ENCODE measurements at places on chromosomes 3 and 15.
A peak's percentile ranks its signal among the peaks of the same experiment; 100 is the strongest.

DNA sequence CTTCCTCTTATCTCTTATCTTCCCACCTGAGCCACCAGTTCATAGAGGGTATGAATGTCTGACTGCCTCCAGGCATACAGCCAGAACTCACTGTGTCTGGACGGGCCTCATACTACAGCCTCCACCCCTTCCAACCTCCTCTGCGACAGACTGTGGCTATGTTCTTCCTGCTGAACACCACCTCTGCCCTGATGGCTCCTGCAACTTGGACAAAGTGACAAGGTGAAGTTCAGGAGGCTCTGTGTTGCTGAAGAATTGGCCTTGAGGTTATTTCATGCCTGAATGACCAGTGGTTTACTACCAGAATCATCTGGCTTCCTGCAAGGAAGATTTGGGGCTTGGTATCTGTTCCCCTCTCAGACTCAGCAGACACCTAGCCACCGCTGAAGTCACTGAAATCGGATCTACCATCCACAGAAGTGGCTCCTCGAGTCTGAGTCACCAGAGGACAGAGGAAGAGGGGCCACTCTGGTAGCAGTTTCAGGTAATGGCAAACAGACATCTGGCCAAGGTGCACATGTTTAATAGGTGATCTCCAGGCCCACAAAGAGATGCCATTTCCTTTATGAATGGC lies 14.2 kb upstream of the ULK3 start:
- DNase-seq = no peak

DNA sequence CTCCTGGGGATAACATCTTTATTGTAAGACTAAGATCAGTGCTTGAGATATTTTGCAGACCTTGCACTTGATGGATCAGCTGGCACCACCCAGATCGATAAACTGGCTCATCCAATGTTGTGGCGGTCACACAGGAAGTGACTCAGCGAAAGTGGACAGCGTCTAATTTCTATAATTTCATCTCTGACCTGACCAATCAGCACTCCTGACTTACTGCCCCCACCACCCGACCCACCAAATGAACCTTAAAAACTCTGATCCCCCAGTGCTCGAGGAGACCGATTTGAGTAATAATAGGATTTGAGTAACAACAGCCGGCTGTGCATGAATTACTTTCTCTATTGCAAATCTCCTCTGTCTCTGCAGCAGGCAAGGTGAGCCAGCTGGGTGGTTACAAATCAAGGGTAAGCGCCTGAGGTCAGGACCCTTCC lies 62.7 kb upstream of the RNU6-1 start:
- DNase-seq = no peak

DNA sequence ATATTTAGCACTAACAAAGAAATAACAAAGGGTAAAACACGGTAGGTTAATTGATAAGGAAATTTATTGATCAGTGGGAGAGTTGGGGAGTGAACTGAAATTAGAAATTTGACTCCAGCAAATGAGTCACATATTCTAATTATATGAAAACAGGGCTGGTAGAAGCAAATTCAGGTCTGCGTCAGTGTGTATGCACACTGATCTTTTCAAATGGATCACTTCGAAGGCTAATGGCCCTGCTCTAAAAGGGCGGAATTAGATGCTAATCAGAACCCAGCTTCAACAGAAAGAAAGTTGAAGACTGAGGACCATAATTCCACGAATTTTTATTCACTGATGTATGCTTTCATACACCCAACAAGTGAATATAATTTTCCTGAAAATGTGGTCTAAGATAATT lies 762.4 kb upstream of the DPPA4 start:
- no peak for DNase-seq

GRCh38 chr3:74636981-74637380 lies 22.5 kb upstream of the CNTN3 start:
- no peak for DNase-seq

DNA sequence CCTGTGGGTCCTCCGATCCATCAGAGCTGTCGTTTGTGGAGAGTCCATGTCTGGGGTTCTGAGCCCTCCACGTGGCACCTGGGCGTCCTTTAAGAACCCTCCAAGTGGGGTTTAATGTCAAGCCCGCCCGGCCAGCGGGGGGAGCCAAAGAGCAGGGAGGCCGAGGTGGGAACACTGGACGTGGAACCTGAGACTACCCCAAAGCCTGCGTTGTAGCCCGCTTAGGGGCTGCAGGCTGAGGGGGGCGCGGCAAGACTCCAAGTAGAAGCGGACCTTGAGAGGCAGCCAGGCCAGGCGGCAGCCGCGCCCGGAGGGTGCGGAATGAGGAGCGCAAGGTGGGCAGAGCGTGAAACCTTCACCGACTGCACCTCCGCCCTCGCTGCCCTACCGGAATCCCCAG lies 126.2 kb upstream of the ATP10A start:
- DNase-seq = no peak

- no peak for DNase-seq
These were observed 50.8 kb downstream of the GPR176 start for GRCh38 chr15:39869254-39869653.

DNA sequence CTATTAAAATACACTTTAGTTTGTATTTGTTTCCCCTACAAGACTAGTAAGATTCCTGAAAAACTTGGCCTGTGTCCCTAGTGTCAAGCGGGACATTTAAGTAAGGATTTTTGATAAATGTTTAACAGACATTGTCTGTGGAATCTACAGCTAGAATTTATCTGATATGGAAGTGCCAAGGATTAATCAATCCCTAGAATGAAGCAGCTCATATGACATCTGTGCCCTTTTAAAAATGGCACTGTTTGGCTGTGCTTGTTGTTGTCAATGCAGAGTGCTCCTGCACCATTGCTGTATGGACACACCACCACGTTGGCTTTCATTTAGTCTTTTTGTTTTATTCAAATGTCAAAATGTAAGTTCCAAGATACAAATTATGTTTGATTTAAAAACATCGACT lies 14.3 kb upstream of the PDCD7 start:
- no peak for DNase-seq

- DNase-seq = no peak
These were observed 130.9 kb upstream of the IQSEC1 start for GRCh38 chr3:13204177-13204581.

DNA sequence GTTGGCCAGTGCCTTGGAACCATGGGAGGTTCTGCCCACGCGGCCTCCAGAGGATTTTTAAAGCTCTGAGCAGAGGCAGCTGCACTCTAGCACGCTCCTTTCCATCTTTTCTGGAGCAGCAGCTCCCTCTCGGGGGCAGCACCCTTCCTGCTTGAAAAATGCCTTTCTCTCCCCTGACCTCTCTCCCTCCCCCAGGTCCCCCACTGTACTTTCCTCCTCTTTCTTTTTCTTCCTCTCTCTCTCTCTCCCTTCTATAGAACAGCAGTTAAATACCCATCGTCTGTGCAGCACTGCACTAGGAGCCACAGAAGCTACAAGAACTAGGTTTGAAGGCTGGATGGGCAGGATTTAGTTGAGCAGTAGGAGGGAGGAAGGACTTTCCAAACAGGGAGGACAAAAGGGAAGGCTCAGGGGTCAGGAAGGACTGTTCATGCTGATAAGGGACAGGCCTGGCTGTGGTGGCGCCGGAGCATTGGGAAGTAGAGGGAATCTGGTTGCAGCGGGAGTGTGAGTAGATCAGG lies 4.4 kb downstream of the ALPK3 start:
- DNase-seq = no peak

- no peak for DNase-seq
These were observed 15.5 kb upstream of the GATM start for GRCh38 chr15:45393851-45394250.

- DNase-seq = no peak
These were observed 62.2 kb downstream of the WDR76 start for GRCh38 chr15:43889042-43889441.

DNA sequence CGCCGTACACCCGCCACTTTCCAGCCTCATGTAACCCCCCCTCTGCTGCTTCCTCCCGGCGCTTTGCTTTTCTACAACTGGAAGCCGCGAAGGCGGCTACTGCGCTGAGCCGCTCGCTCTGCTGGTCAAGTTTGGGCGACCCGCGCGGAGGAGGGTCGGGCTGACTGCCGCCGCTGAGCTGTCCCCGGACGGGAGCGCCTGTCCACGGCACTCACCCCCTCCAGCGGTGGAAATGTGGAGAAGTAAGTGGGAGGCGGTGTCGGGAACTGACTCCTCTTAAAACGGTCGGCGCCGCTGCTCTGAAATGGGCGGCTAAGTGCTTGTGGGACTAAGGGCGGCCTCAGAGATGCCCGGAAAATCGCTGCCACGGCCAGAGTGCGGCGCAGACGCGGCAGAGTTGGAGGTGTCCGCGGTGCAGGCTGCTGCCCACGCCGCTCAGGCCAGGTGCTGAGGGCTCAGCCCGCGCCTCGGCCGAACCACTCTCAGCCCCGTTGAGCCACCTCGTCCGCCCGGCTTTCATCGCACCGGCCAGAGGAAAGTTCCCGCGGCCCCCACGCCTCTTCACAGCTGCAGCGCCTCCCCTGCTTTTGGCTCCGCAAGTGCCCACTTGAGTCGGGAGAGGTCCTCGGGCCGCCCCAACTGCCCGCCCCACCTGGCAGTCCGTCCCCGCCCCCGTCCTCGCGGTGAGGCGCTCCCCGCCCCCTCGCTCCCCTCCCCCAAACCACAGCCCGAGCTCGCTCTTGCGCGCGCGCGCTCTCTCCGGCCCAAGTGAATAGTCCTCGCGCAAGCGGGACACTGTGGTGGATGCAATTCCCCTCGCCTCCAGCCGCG lies at the start of gene EPHA6:
Gene EPHA6, plus strand, starts transcription at position 775 of the 831 bp plus-strand sequence.
- DNase-seq = peak; percentile 59
